CD4-positive, alpha-beta T cell (primary cell): ENCODE measurements at places on chromosomes 1 and 21.

DNA sequence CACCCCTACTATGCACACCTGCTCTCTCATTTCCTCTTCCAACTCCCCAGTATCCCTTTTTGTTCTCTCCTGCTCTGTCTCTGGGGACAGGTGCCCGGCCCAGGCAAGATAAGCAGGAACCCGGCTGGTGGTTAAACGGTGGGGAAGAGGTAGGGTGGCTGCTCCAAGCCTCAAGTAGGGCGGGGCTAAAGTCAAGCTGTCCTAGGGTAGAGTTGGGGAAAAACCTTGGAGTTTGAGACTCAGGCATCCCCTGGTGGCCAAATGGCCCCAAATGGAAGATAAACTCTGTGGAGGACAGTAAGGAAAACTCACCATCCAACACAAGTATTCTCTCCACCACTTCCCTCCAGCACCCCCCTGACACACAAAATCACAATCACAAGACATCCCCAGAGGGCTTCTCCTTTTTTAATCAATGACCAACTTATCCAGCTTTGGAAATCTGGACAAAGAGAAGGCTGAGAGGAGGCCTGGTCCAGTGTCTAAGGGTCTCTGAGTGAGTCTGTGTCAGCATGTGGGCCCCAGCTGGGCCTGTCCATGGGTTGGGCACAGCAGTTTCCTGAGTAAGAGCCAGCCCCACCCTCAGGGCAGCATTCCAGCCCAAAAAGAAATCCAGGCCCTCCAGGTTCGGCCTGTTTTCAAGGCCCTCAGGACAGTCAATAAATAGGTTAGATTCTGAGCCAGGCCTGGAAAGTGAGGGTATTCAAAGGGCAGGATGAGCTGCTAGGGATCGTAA, 9.8 kb downstream of the POMGNT1 start:
- no peak overlapping the region for H3K4me3 ChIP-seq
- no peaks in the 10 kb centered on the region for H3K27me3 ChIP-seq

- no peaks in the 10 kb centered on the region for H3K4me1 ChIP-seq
- no peaks in the 10 kb centered on the region for H3K27me3 ChIP-seq
- H3K27ac ChIP-seq: no peak overlapping the region
Observed at GRCh38 chr1:46077644-46078043, 54.8 kb downstream of the PIK3R3 start.

DNA sequence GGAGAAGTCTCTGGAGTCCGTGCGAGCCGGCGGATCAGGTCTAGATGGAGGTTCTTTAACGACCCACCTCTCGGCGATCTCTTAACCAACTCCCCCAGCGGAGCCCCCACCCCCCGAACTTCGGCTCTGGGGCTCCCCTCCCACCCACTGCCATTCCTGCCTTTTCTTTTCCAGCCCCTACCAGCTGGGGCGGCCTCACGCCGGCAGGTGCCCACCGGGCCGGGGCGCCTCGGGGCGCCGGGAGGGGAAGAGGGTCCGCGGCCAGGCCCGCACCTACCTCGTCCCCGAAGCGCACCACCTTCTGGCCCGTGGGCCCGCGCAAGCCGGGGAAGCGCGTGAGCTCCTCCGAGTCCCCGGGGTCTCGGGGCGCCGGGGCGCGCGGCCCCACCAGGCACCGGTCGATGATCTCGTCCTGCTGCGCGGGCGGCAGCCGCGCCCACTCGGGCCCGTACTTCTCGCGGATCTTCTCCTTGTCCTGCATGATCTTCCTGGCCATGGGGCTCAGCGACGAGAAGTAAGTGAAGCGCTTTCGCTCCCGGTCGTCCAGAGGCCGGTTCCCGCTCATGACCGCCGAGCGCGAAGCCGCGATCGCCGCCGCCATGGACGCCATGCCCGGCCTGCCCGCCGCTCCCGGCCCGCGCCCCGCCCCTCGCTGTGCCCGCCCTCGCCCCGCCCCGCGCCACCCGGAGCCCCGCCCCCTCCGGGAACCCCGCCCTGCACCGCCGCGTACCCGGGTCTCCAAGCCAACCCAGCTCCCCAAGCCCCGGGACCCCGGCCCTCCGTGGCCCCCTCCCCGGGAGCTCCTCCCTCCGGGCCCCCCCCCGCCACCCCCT, at the start of gene C1orf198:
C1orf198 (minus strand) TSS at position 619 of the 833 bp plus-strand sequence; CDS start at position 610, 9 bp downstream.
- H3K36me3 ChIP-seq: no peaks in the 10 kb centered on the region
- H3K27ac ChIP-seq: no peak within 1 kb of the TSS
- H3K27me3 ChIP-seq: peaks cover 17% of the 10 kb centered on the region
- H3K4me1 ChIP-seq: peaks cover 20% of the 10 kb centered on the region
- peak; percentile 76 for DNase-seq
- peak within 1 kb of the TSS; percentile 64 for H3K4me3 ChIP-seq

DNA sequence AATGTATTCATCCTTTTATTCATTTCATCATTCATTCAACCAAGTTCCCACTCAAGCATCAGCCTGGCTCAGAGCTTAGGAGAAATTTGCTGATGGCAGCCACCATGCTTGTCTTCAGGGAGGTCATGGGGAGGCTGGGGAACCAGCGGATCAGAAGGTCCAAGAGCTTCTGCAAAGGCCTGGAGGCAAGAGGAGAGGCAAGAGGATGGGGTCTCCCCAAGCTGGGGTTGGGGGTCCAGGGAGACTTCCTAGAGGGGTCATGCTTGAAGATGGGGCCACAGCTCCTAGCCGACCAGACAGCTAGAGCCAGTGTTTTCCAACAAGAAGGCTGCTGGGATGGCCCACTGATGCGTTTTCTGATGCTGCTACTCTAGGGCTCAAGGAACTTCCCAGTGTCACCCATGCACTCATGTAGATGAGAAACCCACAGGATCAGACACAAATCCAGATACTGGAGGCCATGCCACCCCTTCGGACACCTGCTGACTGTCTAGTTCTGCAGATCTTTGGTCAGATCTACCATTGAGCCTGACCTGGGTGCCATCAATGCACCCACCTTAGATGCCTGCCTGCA, 315.2 kb downstream of the AJAP1 start:
- no peak for DNase-seq
- no peaks in the 10 kb centered on the region for H3K4me1 ChIP-seq
- no peaks in the 10 kb centered on the region for H3K36me3 ChIP-seq
- H3K4me3 ChIP-seq: no peak overlapping the region

DNA sequence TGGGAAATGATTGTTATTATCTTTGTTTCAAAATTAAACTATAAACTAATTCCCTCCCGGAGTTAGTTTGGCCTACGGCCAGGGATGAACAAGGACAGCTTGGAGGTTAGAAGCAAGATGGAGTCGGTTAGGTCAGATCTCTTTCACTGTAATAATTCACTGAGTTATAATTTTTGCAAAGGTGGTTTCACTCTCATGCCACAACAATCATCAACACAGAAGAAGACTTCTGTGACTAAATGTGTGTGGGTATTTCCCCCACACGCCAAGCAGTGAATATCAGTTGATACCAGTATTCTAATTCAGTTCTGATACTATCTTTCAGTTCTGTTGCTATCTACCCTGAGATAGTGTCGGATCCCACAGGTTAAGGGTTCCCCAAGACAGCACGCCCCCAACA, 215.1 kb downstream of the S1PR1 start:
- no peak overlapping the region for H3K27ac ChIP-seq
- no peak overlapping the region for H3K4me3 ChIP-seq
- H3K36me3 ChIP-seq: no peaks in the 10 kb centered on the region
- no peaks in the 10 kb centered on the region for H3K27me3 ChIP-seq
- H3K4me1 ChIP-seq: peaks cover 31% of the 10 kb centered on the region
